ENCODE measurements at places on chromosomes 1 and 21.
A peak's percentile ranks its signal among the peaks of the same experiment; 100 is the strongest.

GRCh38 chr1:231940701-231941100, 314.1 kb downstream of the DISC1 start:
- no peak for DNase-seq

DNA sequence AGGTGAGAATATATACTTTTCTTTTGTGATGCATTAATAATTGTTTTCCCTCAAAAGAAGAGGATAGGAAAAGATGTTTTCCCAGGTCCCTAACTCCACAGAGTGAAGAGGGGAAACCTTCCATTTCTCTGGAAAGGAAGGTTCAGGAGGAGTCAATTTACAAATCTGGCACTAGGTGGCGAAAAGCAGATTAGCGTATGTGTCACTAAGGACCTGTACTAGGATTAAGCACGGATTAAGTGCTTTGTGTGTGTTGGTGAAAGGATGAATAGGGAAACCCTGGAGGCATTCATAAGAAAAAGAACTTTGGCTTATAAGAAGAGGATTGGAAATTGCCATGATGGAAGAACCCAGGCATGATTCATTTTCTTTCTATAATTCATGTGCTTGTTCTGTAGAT, 410.1 kb upstream of the PLXNA2 start:
- DNase-seq = no peak

DNA sequence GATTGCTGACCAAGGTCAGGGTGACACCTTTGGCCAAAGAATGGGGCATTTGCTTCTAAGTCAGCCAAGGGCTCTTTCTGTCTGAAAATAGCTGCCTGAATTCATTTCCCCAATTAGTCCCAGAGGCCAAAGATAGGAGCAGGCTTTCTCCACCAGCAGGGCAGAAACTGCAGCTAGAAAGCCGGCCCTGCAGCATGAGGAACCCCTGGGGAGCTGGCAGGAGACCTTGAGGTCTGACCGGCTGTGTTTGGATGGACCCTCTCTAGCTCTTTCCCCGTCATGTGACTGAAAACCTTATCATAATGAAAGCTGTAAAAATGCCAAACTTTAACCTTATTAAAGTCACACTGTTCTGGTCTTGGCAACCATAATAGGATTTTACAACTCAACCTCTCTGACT, 93.4 kb downstream of the CD58 start:
- DNase-seq = no peak

- DNase-seq = peak; percentile 28
These were observed 3.9 kb upstream of the CLSTN1 start for GRCh38 chr1:9827558-9828185.

DNA sequence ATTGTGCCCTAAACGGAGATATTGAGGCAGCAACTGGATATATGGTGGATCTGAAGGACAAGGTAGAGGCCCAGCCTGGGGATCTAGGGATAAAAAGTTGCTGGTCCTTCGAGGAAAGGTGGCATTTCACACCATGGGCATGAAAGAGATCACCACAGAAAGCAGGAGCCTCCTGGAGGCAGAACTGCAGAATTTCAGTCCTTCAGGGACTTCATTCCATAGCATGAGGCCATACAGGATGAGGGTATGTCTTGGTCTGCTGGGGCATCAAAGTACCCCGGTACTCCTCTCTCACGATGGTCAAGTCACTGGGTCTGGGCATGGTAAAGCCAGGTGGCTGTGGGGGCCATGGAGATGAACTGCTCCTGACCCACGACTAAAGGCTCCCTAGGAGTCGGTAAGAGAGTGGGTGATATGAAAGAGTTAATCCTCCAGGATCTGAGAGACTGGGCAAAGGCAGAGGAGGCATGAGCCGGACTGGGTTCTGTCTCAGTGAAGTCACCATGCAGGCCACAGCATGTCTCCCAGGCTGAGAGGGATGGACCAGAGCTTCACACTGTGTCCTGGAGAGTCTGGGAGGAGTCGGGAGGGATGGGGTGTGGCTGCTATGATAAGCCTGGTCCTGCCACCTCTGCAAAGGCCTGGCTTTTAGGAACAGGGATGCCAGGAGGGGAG, 5.8 kb upstream of the SPRR5 start:
- no peak for DNase-seq

All from activated CD4-positive, alpha-beta T cell treated with anti-CD3 and anti-CD28 coated beads for 48 hours (primary cell).